D721Med (cell line): ENCODE measurements at places on chromosomes 4 and X.

- DNase-seq, result no peak
Observed at GRCh38 chr4:26000274-26000950, 86.4 kb downstream of the SMIM20 start.

GRCh38 chr4:171650543-171650942, 162.7 kb upstream of the GALNTL6 start:
- no peak for DNase-seq

DNA sequence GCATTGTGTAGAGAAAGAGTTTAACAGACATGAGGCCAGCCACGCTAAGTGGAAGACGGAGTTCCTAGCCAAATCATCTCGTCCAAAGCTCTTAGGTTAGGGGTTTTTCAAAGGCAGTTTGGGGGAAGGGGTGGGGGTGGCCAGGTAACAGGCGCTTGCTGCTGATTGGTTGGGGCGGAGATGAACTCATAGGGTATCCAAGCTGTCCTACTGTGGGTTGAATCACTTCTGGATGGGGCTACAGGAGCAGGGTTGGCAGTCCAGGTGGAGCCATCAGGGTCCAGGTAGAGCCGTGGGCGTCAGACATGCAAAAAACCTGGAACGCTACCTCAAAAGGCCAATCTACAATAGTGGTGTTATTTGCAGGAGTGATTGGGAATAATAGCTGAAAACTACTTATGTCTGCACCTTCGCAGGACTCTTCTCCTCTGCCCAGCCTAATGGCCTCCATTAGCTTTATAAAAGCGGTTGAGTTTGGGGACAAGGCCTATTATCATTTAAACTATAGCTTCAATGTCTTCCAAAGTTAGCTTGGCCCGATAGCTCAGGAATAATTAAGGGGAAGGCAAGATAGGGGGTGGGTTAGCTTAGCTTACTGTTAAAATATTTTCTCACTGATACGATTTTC, 579.6 kb downstream of the NLGN4X start:
- DNase-seq, result no peak

GRCh38 chrX:2192584-2193272, 308.0 kb downstream of the DHRSX start:
- no peak for DNase-seq

GRCh38 chrX:41664908-41665307, 23.9 kb upstream of the GPR34 start:
- DNase-seq, result no peak

GRCh38 chr4:114015444-114015899, 36.0 kb upstream of the ARSJ start:
- no peak for DNase-seq

GRCh38 chr4:103405415-103405814, 207.3 kb upstream of the CENPE start:
- no peak for DNase-seq

GRCh38 chr4:3345384-3345783, 52.6 kb downstream of the RGS12 start:
- no peak for DNase-seq

- no peak for DNase-seq
Observed at GRCh38 chr4:61741327-61742096, 541.4 kb downstream of the ADGRL3 start.

DNA sequence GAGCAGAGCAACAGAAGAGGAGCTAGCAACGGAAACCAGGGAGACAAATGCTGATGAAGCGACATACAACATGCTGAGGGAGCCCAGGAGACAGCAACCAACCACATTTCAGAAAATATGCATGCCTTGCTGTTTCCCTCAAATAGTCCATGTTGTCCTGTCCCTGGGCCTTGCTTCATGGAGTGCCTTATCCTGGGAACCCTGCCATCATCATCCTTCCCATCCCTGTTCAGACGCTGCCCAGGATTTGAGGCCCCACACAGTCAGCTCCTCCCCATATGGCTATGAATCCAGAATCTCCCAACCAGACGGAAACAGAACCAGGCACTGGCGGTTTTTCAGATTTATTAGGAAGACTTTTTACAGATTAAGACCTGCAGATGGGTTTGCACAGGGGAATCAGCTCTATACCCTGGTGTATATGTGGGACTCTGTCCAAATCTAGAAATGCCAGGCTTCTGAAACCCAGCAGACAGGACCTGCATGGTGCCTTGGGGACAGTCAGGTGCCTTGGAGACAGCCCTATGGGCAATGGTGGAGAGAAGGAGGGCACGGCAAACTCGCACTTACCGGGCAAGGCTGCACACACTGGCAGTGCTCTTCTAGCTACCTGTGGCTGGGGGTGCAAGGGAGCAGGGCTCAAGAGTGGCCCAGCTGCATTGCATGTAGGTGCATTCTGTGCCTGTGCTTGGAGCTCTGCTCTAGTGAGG, 199.7 kb upstream of the MAMLD1 start:
- DNase-seq, result no peak

- DNase-seq, result no peak
Observed at GRCh38 chr4:12399781-12400180, 971.1 kb upstream of the HS3ST1 start.

DNA sequence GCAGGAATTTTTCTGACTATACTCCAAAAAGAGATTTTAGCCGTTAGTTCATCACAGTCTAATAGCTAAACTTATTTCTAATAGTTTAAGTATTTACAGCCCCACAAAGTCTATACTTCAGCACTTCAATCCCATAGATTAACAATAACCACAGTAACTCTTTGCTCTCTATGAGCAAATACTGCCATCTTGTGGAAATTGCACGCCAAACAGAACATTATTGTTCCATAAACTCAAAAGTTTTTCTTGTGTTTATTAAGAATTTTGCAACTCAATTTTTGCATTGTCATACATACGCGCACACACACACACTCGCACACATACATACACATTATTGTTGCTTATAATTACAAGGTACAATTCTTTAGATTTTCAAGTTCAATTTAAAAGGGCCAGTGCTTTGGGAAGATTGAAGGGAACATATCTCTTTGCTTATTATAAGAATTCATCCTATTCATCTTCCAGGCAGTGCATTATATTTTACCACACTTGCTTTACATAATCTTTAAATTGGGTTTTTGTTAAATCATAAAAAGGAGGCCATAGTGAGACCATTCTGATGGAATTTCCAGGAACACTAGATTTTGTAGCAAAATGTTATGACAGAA, 63.8 kb upstream of the ATOH1 start:
- DNase-seq, result no peak

- no peak for DNase-seq
Observed at GRCh38 chr4:96343836-96344235, 503.9 kb downstream of the PDHA2 start.

- no peak for DNase-seq
Observed at GRCh38 chr4:124899997-124900396, 187.5 kb upstream of the ANKRD50 start.

DNA sequence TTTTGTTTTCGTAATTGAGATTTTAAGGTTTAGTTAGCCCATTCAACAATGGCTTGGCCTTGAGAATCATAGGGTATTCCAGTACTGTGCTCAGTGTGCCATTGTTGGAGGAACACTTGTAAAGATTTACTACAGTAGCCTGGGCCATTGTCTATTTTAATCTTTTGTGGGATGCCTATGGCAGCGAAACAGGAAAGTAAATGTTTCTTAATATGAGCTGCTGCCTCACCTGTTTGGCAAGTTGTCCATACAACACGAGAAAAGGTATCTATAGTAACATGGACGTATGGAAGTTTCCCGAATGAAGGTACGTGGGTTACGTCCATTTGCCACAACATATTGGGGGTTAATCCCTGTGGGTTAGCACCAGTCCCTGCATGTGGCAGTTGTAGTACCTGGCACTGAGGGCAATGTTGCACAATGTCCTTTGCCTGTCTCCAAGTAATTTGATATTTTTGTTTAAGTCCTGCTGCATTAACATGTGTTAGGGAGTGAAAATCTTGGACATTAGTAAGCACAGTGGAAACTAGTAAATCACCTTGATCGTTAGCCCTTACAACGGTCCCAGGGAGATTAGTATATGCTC, 38.6 kb upstream of the AADAT start:
- no peak for DNase-seq

DNA sequence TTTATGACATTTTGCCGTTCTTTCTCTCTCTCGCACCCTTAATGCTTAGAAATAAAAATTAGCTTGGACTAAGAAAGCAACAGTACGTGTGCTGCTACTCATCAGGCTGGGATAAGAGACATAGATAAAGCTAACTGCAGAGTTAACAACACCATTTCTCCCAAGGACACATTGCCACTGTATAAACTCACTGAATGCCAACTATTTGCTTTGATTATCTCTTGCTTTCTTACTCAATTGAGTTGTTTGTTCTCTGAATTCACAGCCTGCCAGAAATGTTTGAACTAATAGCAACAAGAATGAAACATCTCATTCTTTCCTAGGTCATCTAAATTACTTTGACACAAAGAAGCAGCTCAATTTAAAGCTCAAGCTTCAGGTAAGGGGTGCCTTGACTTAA, 34.6 kb downstream of the F8 start:
- DNase-seq, result no peak

DNA sequence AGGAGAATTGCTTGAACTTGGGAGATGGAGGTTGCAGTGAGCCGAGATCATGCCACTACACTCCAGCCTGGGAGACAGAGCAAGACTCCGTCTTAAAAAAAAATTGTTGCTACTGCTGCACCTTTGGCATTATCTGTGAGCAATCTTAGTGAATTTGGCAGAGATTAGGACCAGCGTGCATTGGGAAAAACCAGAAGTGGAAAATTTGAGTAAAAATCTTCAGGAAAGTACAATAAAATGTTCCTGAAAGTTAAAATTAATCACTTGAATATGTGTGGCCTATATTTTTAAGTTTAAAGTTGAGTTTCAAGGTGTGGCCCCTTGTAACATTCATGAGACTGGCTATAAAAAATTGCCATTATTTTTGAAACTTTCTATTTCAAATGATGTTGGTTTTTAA, 85.1 kb downstream of the SPRY1 start:
- no peak for DNase-seq

GRCh38 chrX:3803713-3804112, 90.3 kb upstream of the PRKX start:
- DNase-seq, result no peak

DNA sequence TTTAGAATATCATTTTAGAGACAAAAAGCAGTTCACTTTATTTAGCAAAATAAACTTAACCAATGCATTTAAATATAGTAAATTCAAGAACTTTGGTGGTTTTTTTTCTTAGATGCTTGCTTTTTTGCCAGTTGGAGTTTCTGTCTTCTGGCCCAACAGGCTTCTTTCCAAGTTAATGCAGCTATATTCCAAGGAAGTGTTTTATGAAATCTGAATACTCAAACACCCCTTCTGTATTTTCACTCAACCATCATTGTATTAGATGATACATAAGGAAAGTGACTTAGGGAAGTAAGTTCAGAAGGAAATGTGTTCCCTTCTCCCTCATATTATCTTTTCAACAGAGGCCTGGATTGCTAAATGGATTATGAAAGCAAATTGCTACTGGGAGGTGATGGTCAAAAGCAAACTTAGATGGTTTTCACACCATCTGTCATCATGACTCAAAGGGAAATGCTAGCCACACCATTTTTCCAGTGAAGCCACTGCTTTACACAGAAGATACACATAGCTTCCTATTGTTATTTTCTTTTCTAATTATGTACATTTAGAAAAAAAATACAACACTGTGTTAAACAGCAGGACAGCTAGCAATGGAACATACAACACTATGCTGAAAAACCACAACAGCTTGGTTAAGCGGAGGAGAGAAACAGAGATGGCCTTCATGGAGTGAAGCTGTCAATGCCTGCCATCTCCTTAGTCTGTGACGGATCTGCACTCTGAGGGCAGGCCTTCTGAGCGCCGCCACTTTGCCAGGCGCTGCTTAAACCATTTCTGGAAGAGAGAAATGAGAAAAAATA, 32.9 kb downstream of the HOPX start:
- DNase-seq, result no peak

DNA sequence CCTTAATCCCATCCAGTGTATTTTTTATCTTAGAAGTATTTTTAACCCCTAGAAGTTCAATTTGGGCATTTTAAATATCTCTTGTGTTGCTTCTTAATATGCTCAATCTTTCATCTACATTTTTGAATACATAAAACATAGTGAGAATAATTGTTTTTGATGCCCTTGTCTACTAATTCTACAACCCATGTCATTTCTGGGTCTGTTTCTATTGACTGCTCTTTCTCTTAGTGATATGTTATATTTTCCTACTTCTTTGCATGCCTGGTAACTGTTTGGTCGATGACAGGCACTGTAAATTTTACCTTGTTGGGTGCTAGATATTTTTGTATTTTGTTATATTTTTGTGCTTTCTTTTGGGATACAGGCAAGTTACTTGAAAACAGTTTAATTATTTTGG, 56.3 kb downstream of the CYTL1 start:
- no peak for DNase-seq

DNA sequence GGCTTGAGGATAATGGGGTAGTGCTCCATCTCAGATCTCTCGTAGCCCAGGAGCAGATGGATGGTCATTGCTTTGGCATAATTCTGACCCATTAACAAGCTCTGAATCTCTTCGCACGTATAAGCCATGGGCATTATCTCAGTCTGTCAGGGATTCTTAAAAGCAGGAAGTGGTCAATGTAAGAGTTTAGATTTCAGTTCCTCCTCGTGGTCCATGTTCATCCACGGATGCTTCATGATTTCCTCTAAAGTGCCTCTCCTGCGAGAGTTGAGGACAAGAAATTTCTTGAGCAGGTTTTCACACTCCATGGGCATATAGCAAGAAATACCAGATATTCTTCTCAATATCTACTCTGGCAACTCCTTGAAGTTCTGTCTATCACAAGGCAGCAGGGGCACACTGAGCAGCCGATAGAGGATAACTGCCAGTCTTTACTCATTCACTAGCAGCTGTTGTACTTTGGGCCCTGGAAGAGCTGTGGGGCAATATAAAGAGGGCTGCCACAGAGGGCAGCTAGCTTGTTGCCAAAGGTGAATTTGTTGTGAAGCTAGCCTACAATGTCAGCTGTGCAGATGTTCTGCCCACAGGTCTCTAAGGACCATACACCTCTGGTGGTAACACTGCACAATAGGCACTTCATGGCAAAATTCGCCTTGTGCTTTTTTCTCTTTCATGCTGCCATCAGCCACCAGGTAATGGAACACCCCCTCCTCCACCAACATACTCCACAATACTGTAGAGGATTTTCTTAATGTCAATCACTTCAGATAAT, 52.0 kb upstream of the WDR17 start:
- DNase-seq, result no peak

- DNase-seq, result no peak
Observed at GRCh38 chrX:33045245-33045644, 166.1 kb downstream of the DMD start.

- no peak for DNase-seq
Observed at GRCh38 chr4:146275370-146275769, 61.0 kb downstream of the REELD1 start.

DNA sequence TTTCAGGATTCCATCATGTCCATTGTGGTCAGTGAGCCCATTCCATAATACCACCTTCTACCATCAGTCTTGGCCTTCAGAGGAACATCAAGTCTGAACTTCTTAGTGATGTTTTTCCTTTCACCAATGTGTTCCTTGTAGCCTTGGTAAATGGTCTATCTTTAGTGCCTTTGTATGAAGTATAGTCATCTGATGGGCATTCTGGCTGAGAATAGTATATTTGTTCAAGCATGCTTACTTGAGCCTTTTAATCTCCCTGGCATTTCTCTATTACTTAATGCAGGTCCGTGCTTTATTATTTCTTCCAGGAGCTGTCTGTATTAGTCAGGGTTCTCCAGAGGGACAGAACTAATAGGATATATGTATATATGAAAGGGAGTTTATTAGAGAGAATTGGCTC, 99.7 kb downstream of the TLL1 start:
- DNase-seq, result no peak

- no peak for DNase-seq
Observed at GRCh38 chr4:48681856-48682255, 98.2 kb downstream of the FRYL start.

GRCh38 chr4:3375688-3376087, 66.1 kb upstream of the HGFAC start:
- DNase-seq, result no peak

GRCh38 chr4:113442826-113443225, 318.7 kb downstream of the CAMK2D start:
- DNase-seq, result no peak
